ENCODE measurements at places on chromosomes 12 and 14.

DNA sequence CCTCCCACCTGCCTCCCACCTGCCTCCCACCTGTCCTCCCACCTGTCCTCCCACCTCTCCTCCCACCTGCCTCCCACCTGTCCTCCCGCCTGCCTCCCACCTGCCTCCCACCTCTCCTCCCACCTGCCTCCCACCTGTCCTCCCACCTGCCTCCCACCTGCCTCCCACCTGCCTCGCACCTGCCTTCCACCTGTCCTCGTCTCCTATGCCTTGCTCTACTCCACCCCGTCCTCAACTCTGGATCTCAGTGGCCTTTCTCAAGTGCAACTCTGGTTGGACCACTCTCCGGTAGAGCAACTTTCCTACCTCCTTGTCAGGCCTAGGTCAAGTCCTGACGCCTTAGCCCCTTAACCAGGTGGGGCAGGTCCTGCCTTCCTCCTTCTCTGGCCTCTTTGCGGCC is 29.3 kb upstream of the PEX5 start:
- DNase-seq, result no peak

- no peak for DNase-seq
Observed at GRCh38 chr14:67536087-67536486, 3.0 kb downstream of the PLEKHH1 start.

DNA sequence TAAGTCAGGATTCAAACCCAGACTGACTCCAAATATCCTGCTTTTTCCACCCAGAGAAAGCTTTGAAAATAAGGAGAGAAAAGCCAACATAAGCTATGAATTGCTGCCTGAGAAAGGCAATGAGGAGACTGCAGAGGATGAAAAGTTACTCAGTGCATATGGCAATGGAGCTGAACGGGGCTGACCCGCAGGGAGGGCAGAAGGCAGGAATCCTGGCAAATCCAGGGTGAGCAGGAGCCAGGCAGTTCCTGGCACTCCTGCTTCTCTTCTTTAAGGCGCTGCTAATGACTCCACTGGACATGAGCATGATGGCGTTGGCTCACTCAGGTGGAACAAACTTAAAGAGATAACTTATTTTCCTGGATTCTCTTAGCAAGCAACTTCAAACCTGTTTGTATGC is 95.2 kb upstream of the TMCC3 start:
- DNase-seq, result peak; percentile 88

DNA sequence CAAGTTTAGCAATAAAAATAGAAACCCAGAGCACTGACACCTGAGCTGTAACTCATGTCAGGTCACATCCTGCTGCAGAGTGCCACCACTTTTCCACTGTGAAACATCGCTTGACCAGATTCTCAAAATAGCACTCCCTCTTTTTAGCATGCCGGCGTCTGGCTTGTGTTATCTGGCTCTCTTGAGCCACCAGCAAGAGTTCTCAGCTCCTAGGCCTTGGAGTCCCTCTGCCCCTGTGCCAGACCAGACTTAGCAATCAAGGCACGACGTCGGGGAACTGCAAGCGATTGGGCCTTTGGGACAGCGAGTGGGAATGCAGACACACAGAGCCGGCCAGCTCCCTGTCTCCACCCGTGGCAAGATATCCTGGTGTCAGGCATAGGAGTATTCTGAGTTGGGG is 52.5 kb downstream of the SPIC start:
- no peak for DNase-seq

GRCh38 chr12:110733089-110733715 is 9.5 kb downstream of the PPP1CC start:
- DNase-seq, result no peak

GRCh38 chr12:95474660-95474958 is 657 bp downstream of the METAP2 start:
- peak; percentile 14 for DNase-seq

GRCh38 chr14:103385929-103386712 is 906 bp downstream of the MARK3 start:
- peak; percentile 20 for DNase-seq

- no peak for DNase-seq
Observed at GRCh38 chr14:51511265-51511664, 140.4 kb upstream of the FRMD6 start.

DNA sequence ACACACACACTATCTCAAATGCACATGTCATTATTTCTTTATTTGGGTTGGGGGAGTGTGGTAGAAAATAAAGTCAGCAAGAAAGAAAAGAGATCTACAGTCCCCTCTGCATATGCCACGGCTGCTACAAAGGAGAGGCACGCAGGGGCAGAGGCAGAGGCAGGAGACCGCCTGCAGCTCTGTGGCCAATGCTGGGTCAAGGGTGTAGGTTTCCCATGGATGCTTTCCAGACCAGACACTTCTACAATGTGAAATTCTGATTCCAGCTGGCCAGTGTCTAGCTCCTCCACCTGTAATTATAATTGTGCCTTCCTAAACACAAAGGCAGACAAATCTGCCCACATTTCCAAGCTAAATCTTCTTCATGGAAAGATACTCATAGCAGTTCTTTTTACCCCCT is 19.2 kb downstream of the VPS37B start:
- no peak for DNase-seq

GRCh38 chr14:66359500-66359899 is 126.7 kb upstream of the CCDC196 start:
- peak; percentile 88 for DNase-seq

DNA sequence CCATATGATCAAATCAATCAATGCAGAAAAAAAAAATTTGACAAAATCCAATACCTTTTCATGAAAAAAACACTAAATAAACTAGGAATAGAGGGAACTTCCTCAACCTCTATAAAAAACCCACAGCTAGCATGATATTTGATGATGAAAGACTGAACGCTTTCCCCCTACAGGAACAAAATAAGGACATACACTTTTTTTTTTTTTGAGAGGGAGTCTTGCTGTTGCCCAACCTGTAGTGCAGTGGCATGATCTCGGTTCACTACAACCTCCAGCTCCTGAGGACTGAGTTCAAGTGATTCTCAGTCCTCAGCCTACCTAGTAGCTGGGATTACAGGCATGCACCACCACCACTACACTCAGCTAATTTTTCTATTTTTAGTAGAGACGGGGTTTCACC is 17.9 kb upstream of the CAMKK2 start:
- DNase-seq, result no peak

GRCh38 chr12:62472472-62472871 is 5.8 kb downstream of the MON2 start:
- DNase-seq, result no peak

GRCh38 chr14:66330916-66331315 is 155.3 kb upstream of the CCDC196 start:
- DNase-seq, result no peak

DNA sequence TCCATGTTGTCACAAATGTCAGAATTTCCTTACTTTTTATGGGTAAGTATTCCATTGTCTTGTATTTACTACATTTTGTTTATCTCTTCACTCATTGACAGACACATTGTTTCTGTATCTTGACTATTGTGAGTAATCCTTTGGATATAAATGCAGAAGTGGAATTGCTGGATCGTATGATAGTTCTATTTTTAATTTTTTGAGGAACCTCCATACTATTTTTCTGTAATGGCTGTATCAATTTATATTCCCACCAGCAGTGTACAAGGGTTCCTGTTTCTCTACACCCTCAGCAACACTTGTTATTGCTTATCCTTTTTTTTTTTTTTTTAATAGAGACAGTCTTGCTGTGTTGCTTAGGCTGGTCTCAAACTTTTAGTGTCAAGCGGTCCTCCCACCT is 3.5 kb upstream of the KICS2 start:
- DNase-seq, result no peak

DNA sequence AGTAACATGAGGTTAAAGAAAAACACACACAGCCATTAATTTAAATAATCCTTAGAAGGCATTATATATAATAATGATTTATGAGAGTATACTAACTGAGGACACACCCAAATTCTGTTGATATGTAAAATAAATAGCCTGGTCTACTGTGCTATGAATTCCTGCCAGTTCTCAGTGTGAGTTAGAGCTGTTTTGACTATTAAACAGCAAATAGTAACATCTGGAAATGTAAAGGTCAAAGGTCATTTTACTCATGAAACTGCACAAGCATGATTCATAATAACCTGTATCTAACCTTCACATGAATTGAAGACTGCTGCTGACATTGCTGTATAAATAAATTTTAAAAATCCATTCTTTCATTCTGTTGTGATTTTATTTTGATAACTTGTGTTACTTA is 966.7 kb downstream of the SLC6A15 start:
- no peak for DNase-seq

DNA sequence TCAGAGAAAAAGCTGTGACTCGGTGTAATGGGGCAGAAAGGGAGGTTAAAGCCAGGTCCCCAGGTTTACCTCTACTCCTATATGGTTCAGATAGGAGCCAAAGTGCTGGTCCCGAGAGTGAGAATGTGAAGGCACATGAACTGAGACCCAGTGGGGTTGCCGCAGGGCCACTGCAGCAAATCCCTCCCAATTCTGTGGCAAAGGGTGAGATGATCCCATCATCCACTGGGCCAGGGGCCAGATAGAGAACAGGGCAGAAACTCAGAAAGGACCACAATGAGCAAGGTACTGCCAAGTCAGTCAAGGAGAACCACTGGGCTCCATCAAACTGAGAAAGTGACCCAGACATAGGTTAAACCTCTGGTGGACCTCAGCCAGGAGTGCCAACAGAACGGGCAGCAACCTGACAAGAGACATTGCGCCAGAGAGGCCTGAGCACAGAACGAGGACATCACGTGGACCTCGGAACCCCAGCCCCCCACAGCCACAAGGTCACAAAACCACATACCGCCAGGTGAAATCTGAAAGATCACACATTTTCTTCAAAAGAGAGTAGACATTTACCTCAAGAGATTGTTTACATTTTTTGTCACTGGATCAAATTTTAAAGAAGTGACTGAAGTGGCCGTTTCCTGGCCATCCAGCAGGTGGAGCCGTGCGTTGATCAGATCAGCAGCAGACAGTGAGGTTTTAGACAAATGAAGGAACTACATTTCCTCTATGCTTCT is 20.5 kb upstream of the ITPR2 start:
- DNase-seq, result peak; percentile 72

- DNase-seq, result peak; percentile 63
Observed at GRCh38 chr12:98456576-98457573, 58.5 kb upstream of the TMPO start.

DNA sequence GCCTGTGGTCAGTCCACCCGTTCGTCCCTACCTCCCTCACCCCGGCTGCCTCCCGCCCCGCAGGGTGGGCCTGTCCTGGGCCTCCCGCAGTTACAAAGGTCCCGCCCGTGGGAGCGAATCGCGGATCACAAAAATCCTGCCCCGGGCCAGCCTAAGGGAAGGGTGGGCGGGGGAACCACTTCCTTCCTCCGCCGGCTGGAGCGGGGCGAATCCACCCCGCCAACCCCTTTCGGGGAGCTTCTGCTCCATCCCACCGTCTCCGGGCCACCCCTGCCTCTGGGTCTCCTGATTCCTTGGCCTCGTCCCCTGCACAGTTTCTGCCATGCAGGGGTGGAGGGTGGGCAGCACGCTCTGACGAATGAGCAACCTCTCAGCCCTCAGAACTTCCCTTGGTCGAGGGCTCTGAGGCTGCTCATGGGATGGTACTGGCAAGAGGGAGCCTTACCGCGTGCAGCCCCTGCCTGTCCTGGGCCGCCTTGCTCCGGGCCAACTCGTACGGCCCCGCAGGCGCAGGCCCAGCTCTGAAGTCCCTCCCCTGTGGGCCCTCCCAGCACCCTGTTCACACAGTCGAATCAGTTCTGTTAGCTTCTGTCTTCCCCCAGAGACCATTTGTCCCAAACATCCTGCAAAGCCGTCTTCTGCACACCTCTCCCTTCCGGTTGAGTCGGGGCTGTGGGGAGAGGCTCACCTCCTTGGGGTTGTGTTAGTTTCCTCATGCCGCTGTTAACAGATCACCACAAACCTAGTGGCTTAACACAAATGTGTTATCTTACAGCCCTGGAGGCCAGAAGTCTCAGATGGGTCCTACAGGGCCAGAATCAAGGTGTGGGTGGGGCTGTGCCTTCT is 589 bp upstream of the HVCN1 start:
- DNase-seq, result no peak
